Lower lobe of right lung (tissue), 2 donors: ENCODE measurements at places on chromosomes 2 and 18. TPM values are rescaled to one million over a fixed set of nuclear protein-coding genes. Genes with fewer than 3 reads are reported as not detected.
A peak's percentile ranks its signal among the peaks of the same experiment; 100 is the strongest.

GRCh38 chr18:8046441-8046840 lies 479.3 kb downstream of the PTPRM start:
- H3K4me3 ChIP-seq = no peak overlapping the region
- H3K4me1 ChIP-seq = peaks cover 8% of the 10 kb centered on the region
- no peaks in the 10 kb centered on the region for H3K36me3 ChIP-seq
- no peaks in the 10 kb centered on the region for H3K27me3 ChIP-seq

GRCh38 chr2:217988840-217989204 lies 14.0 kb downstream of the TNS1 start:
- no peak overlapping the region for H3K4me3 ChIP-seq
- no peaks in the 10 kb centered on the region for H3K27me3 ChIP-seq
- no peaks in the 10 kb centered on the region for H3K36me3 ChIP-seq
- DNase-seq = no peak
- H3K4me1 ChIP-seq = peaks cover 42% of the 10 kb centered on the region

- no peaks in the 10 kb centered on the region for H3K27me3 ChIP-seq
- no peak for DNase-seq
- peaks cover 22% of the 10 kb centered on the region for H3K4me1 ChIP-seq
- no peak overlapping the region for H3K27ac ChIP-seq
- no peak overlapping the region for H3K4me3 ChIP-seq
Measured at GRCh38 chr2:106034325-106034724, 159.8 kb downstream of the UXS1 start.

DNA sequence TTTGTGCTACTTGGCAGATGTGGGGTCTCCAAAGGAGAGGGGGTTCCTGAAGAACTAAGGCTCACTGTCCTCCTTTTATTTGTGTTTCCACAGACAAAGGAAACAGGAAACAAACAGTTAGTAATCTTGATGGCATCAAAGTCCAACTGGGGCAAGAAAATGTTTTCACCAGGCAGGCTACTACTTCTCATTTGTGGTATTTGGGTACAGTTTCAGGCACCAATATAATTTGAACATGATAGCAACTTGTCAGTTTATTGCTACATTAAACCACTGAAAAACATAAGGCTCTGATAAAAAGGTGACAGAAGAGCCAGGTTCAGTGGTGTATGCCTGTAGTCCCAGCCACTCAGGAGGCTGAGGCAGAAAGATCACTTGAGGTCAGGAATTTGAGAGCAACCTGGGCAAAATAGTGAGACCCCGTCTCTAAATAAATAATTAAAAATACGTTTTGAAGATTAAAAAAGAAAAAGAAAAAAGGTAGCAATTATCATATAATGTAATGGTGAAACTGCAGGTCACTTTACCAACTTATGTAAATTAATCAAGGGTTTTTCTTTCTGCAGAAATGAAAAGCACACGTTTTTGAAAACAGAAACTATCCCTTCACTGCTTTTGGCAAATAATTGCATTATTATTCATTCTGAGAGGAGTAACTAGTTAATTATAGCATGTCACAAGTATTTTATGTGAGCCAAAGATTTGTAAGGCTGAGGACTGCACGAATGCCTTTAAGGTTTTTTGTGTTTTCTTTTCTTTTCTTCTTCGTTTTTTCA lies 157.5 kb upstream of the CAVIN2 start:
- H3K27ac ChIP-seq = no peak overlapping the region
- no peaks in the 10 kb centered on the region for H3K27me3 ChIP-seq
- DNase-seq = no peak

DNA sequence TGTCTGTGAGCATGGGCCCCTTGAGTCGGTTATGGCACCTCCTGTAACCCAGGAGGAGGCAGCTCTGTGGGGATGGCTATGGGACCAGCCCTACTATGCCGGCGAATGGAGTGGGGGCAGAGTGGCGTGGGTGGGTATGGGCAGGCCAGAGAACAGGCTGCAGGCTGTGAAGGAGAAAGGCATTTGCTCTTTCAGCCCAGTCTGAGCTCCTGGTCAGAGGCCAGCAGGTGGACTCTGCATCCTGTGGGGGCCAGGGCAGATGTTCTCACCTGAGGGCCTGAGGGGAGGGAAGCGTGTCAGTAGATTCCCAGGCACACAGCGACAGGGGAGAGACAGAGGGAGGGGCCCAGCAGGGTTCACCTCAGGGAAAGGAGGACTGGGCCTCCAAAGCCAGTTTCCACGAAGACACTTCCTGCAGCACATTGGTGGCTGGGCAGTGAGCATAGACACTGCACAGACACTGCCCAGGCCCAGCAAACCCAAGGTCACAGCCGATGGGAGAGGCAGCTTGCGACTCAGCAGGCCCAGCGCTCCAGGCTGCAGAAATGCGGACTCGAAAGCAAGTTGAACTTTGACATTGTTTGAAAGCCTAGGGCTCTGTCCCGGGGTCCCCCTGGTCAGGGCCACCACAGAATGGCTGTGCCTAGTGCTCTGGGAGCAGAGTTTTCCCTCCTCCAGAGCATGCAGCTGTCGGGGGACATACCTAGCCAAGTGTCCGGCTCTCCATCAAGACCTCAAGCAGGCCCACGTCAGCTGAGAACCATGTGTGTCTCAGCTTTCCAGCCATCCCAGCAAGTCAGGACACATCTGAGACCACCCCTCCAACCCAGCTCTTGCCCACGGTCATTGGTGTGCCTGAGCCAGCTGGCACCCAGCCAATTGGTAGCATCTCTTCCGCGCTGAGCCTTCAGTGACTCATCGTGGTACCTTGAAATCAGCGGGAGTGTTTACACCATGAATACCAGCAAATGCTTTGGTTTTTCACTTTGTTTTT lies 53.8 kb downstream of the TGOLN2 start:
- H3K4me1 ChIP-seq = peaks cover 35% of the 10 kb centered on the region
- no peak overlapping the region for H3K4me3 ChIP-seq
- no peaks in the 10 kb centered on the region for H3K27me3 ChIP-seq
- no peak for DNase-seq

GRCh38 chr18:24947521-24948305 lies 404.3 kb downstream of the ZNF521 start:
- H3K36me3 ChIP-seq = no peaks in the 10 kb centered on the region
- H3K27me3 ChIP-seq = no peaks in the 10 kb centered on the region
- no peak overlapping the region for H3K27ac ChIP-seq
- no peak for DNase-seq

- peak overlapping the region; percentile 91 for H3K27ac ChIP-seq
- peaks cover 63% of the 10 kb centered on the region for H3K4me1 ChIP-seq
- H3K4me3 ChIP-seq = peak overlapping the region; percentile 76
- no peaks in the 10 kb centered on the region for H3K36me3 ChIP-seq
- DNase-seq = no peak
- no peaks in the 10 kb centered on the region for H3K27me3 ChIP-seq
Measured at GRCh38 chr2:197308585-197308984, 2.0 kb downstream of the ANKRD44 start.

GRCh38 chr2:15043336-15044058 lies 411.0 kb downstream of the LRATD1 start:
- no peaks in the 10 kb centered on the region for H3K27me3 ChIP-seq
- no peak overlapping the region for H3K27ac ChIP-seq
- H3K36me3 ChIP-seq = no peaks in the 10 kb centered on the region

DNA sequence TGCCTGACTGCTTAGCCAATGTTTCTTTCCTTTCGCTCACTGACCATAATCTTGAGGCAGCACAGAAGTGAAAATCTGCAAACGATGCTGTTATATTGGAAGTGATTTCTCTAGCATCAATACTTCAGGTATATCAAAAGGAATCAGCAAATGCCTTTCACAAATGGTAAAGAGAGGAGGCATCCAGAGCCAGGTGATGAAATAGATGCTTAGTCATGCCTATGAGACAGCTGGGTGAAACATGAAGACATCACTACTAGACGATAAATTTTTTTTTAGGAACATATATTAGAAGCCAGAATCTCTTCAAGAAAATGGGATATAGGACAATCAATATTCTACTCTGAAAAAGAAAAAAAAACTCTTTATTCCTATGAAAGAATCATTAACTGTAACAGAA lies 249.2 kb upstream of the SLC39A10 start:
- H3K36me3 ChIP-seq = no peaks in the 10 kb centered on the region
- no peaks in the 10 kb centered on the region for H3K4me1 ChIP-seq
- DNase-seq = no peak
- H3K4me3 ChIP-seq = no peak overlapping the region
- H3K27me3 ChIP-seq = no peaks in the 10 kb centered on the region

- H3K4me1 ChIP-seq = peaks cover 33% of the 10 kb centered on the region
- H3K27me3 ChIP-seq = no peaks in the 10 kb centered on the region
Measured at GRCh38 chr2:9631878-9632700, 1.3 kb upstream of the YWHAQ start.

DNA sequence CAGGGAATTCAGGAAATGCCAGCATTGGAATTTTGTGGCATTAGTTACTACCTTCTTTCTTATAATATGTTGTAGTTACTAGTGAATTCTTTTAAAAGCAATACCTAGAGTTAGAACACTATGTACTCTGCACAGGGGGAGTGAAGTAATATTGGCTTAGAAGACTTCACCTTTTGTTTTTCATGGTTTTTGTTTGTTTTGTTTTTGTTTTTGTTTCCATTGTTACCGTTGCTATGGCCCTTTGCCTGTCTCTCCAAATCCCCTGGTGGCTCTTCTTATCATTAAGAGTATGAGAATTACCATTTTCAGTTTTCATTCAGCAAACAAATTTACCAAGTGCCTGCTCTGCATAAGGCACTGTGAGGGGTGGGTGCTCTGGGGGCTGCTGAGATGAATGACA lies 160.1 kb downstream of the HAUS1 start:
- H3K36me3 ChIP-seq = peaks cover 35% of the 10 kb centered on the region
- no peak for DNase-seq
- H3K4me1 ChIP-seq = peaks cover 21% of the 10 kb centered on the region
- no peaks in the 10 kb centered on the region for H3K27me3 ChIP-seq

DNA sequence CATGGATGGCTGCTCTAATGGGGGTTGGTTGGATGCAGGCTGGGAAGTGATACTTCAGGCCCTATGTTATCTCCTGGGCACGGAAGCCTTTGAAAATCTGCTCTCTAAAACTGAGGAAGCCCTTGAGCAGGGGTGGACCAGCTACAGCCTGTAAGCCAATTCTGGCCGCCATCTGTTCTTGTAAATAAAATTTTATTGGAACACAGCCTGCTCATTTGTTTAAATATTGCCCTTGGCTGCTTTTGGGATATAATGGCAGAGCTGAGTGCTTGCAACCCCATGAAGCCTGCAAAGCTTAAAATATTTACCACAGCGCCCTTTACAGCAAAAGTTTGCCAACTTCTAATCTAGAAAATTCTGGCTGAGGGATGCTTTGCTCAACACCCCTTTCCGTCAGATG lies 11.9 kb upstream of the IGFBP2 start:
- H3K4me3 ChIP-seq = no peak overlapping the region
- no peak overlapping the region for H3K27ac ChIP-seq
- no peaks in the 10 kb centered on the region for H3K27me3 ChIP-seq
- no peaks in the 10 kb centered on the region for H3K36me3 ChIP-seq

GRCh38 chr2:236641051-236641726 lies 71.6 kb downstream of the ACKR3 start:
- no peak for DNase-seq
- H3K27me3 ChIP-seq = no peaks in the 10 kb centered on the region
- no peaks in the 10 kb centered on the region for H3K36me3 ChIP-seq
- H3K4me3 ChIP-seq = no peak overlapping the region
- H3K4me1 ChIP-seq = no peaks in the 10 kb centered on the region

DNA sequence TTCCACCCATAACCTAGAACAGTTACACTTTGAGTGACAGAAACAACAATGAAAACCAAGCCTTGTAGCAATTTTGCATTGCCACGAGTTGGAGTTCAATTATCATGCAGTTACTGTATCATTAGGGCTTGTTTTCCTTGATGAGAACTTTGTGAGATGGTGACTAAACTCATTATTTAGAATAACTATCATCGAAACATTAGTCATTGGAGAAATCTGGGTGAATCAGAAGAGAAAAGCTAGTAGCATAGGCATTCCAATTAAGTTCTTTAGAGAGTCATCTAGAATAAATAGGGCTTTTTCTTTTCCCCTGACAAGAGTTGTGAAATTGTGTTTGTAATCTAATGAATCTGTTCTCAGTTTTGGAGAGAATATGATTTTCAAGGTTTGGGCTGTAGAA lies 122.8 kb upstream of the DOCK10 start:
- no peaks in the 10 kb centered on the region for H3K4me1 ChIP-seq
- DNase-seq = no peak

GRCh38 chr2:140893685-140894084 lies 1237.1 kb downstream of the LRP1B start:
- no peak for DNase-seq
- H3K36me3 ChIP-seq = no peaks in the 10 kb centered on the region
- H3K27ac ChIP-seq = no peak overlapping the region
- H3K27me3 ChIP-seq = no peaks in the 10 kb centered on the region
- no peaks in the 10 kb centered on the region for H3K4me1 ChIP-seq

GRCh38 chr2:73998451-73998850 lies 13.7 kb downstream of the TET3 start:
- peaks cover 40% of the 10 kb centered on the region for H3K4me1 ChIP-seq
- H3K27ac ChIP-seq = no peak overlapping the region
- DNase-seq = no peak
- no peak overlapping the region for H3K4me3 ChIP-seq
- H3K27me3 ChIP-seq = no peaks in the 10 kb centered on the region

DNA sequence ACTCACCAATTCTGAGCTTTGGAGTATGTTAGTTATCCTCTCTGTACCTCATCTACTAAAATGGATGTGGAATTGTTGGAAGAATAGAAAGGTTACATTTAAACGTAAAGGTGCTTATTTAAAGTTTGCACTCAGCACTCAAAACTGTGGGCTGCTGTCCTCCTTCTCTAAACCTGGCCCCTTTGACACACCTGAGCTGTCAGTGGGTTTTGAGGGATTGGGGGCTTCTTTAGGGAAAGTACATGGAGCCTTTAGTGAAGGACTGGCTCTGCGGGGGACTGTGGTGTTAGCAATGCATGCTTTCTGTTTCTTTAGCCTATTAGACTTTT lies 47.2 kb downstream of the TET3 start:
- no peak overlapping the region for H3K4me3 ChIP-seq
- H3K27me3 ChIP-seq = no peaks in the 10 kb centered on the region
- no peak for DNase-seq
- peaks cover 35% of the 10 kb centered on the region for H3K4me1 ChIP-seq
- no peak overlapping the region for H3K27ac ChIP-seq

- H3K27me3 ChIP-seq = no peaks in the 10 kb centered on the region
- DNase-seq = no peak
- no peak overlapping the region for H3K4me3 ChIP-seq
Measured at GRCh38 chr2:226414335-226414734, 385.3 kb downstream of the IRS1 start.

Gene FLACC1
- total RNA-seq = 6.8 TPM

Gene FMNL2
- total RNA-seq = 77.9 TPM

Gene DSG1
- not detected for total RNA-seq

Gene GPR55
- total RNA-seq = 0.74 TPM

Gene APOB
- 0.53 TPM for total RNA-seq
